Thymus (tissue), 14 donors: ENCODE measurements at places on chromosomes 13 and 19.

- no peak for DNase-seq
Measured at GRCh38 chr13:66612983-66613382, 617.2 kb downstream of the PCDH9 start.

- peak; percentile 62 for DNase-seq
Measured at GRCh38 chr13:24270639-24271141, 38.7 kb upstream of the C1QTNF9 start.

DNA sequence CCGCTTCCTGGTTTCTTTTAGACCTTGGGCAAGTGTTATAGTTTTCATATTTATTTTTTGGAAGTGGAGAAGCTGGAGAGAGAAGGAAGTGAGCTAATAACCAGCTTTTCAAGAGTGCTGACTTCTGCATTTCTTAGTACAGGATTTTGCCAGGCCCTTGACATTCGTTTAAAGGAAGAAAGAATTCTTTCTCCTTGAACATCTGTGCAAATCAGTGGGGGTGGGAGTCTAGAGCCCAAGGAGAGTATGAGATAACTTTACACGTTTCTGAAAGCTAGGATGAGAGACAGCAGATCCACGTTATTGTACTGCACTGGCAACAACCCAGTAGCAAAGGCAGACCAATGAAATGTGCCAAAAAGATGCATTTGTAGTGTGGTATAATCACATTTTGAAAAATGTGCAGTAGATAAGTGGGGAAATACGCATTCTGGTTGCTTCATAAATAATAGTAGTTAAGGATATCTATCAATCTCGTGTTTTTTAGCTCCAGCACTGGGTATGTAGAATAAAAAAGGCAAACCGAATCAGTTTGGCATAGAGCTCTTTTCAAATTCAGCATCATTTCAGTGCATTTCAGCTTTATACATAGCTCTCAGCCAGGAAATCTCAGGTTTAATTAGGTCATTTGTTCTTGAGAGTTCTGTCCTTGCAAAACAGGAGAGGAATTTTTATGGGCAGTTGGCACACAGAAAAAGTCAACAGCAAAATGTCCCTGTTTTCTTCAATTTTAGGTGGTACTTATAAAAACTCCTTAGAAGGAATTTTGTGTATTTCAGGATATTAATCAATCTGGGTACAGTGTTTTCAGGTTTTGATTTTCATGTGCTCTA lies 4.3 kb downstream of the RNF113B start:
- no peak for DNase-seq

DNA sequence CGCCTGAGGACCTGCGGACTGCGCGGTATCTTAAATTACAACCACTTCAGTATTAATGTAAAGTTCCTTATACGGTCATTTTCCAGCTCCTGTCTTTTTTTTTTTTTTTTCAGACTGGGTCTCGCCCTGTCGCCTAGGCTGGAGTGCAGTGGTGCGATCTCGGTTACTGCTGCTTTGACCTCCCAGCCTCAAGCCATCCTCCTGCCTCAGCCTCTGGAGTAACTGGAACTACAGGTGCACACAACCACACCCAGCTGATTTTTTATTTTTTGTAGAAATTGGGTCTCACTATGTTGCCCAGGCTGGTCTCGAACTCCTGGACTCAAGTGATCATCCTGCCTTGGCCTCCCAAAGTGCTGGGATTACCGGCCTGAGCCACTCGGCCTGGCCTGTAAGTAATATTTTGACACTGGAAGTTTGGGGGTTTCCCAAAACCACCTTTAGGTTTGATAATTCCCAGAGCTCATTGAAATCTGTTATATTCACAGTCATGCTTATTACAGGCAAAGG lies 406 bp upstream of the EID2B start:
- no peak for DNase-seq

- no peak for DNase-seq
Measured at GRCh38 chr13:38147050-38147449, 202.6 kb upstream of the UFM1 start.

DNA sequence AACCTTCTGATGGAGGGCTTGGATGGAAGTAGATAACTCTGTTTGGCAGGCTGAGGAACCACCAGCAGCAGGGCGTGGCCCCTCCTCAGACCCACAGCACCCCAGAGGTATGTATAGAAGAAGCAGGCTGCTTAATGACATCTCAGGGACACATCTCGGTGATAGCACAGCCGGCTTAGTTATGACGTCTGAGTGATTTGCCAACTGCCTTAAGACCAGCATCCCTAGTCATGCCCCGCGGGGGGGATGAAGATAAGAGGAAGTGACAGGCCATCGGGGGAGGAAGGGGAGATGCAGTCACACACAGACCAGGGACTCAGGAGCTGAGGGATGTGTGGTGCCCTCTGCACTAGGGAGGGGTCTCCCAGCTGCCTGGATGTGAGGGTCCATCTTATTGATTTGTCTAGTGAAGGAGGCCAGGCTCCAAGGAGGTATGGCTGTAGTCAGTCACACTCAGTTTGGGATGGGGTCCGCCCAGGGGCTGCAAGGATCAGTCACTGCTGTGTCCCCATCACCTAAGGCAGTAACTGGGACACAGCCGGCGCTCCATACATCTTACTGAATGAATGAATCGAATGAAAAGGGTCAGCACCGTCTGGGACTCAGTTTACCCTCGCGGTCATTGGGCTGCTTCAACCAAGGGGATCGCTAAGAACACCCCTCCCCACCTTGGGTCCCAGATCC lies 19.2 kb upstream of the ERCC1 start:
- no peak for DNase-seq

- DNase-seq, result no peak
Measured at GRCh38 chr13:69274231-69274630, 833.4 kb upstream of the ATXN8OS start.

- DNase-seq, result no peak
Measured at GRCh38 chr13:25288966-25289365, 1.7 kb upstream of the MTMR6 start.

GRCh38 chr13:82275644-82276043 lies 1606.6 kb downstream of the SLITRK1 start:
- DNase-seq, result no peak

DNA sequence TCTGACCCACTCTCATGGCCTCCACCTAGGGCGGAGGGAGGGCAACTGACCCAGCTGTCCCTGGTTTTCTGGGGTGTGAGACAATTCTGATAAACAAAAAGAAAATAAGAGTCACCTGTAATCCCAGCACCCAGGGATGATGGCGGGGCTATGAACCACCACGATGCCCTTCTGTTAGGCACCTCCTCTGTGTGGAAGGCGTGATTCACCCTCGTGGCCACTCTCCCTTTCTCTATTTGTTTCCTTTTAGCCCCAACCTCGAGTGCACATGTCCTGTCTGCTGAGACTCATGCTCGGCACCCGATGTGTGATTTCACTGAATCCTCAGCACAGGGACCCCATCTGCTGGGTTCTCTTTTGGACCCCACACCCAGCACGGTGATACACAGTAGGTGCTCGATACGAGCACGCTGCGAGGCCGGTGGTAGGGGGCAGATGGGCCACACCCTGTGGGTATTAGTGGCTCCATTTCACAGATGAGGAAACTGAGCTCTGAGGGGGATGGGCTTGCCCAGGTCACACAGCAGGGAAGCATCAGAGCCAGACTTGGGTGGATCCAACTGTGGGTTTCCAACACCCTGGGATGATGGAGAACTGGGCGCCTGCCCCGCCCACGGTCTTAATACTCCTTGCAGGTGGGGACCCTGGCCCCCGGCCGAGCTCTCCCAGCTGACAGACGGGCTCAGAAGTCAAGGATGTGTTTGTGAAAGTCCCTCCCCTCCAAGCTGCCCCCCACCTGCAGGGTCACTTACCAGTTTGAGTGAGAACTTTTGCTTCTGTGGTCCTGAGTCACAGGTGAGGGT lies 24.9 kb downstream of the VRK3 start:
- no peak for DNase-seq

- DNase-seq, result no peak
Measured at GRCh38 chr19:709965-710571, 1.3 kb downstream of the PALM start.

GRCh38 chr13:85700906-85701305 lies 98.3 kb downstream of the SLITRK6 start:
- DNase-seq, result no peak

GRCh38 chr19:16608290-16608739 lies 19.7 kb downstream of the MED26 start:
- no peak for DNase-seq

DNA sequence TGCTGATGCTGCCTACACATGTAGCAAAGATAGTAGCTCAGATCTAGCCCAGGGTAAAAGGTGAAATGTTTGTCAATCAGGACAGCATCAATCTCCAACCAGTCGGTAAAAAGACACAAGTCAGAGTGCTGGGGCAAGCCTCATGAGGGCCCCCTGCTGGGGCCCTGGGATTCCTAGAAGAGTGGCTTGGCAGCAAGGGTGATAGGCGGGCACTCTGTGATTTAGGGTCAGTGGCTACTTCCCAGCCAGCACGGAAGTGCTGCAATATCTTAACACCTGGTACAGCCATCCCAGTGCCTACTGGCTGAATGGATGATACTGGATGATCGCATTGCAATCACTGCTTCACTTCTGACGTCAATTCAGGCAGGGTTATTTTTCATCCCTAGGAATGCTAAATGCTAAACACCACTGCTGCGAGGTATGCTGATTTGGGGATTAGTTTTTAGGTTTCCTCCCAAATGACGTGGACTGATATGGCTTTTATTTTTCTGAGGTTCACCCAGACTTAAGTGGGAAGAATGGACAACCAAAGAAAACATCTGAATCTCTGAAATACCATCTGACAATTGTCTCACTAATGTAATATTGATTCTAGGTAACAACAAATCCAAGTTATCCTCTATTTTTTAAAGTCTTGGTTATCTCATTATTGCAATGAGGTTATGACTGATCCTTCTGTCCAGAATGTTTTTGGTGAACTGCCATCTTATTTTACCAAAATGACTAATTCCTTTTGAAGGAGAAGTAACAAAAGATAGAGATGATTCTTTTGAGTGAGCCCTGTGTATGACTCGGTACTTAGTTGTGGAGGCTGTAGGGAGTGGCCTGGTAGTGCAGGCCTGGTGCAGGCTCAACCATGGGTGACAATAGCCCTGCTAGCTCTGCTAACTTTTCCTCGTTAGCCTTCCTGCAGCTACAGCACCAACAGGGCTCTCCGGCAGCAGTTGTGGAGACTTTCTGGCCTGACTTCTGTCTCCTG lies 432.5 kb downstream of the FGF9 start:
- DNase-seq, result no peak

DNA sequence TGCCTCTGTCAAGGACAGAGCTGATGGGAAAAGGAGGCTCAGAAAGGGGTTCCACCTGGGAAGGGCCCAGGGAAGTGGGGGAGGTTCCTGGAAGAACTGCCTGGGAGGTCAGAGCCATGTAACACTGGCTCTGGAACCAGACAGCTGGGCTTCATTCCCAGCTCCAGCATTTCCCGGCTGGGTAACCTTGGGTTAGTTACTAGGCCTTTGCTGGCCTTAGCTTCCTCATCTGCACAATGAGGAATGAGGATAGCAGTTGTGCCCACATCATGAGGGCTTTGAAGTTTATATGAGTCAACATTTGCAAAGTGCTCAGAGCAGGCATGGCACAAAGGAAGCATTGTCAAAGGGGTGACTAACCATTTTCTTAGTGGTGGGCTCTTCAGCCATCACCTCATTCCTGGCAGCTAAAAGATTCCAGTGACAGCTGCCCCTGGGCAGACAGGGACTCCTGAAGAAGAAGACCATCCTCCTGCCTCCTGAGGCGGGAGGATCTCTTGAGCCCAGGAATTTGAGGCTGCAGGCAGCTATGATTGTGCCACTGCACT lies 1.7 kb upstream of the DNAJB1 start:
- no peak for DNase-seq

GRCh38 chr13:60137911-60138560 lies 25.7 kb downstream of the DIAPH3 start:
- DNase-seq, result no peak

DNA sequence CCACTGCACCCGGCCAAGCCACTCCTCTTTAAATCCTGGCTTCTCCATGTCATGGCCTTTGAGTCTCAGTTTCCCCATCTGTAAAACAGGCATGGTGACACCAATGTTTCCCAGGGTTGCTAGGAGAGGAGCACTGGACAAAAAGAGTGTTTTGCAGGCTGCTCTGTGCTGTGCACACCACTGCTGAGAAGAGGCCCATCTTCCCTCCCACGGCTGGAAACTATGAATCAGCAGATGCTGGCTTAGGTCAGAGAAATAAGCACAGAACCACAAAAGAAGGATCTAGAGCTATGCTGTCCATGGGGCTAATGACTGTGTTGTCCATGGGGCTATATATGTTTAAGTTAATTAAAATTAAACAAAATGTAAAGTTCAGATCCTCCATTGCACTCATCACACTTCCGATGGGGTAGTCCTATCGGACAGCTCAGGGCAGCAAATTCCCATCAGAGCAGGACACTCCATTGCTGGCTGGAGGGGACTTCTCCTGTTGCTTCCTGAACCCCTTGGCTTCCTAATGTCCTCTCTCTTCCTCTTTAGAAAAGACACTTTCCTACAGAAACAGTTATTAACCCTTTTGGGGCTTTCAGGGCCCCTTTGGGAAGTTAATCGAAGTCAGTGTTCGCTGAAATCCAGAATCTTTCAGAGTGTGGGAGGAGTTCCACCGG lies 37.1 kb downstream of the TSHZ3 start:
- no peak for DNase-seq

GRCh38 chr19:19742773-19743172 lies 9.9 kb upstream of the ZNF14 start:
- DNase-seq, result no peak

DNA sequence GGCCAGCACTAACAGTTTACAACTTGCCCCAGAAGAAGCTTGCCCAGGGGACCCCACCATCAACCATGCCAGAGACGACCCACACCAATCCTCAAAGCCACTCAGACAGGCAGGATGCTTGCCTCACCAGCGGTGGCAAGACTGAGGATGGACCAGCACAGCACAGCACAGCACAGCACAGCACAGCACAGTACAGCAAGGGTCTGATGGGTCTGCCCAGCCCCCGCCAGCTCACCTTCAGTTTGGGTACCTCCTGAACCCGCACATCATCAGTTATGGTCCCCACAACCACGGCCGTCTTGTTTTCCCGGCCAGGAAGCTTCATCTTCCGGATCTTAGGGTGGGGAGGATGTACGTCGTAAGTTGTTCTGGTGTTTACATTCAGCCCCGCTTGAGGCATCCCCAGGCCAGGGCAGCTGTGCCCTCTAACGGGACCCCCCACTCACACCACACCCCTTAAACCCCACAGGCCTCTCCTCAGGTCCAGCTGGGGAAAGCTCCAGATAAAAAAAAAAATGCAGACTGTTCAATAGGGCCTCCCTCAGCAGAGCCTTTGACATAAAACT lies 1.7 kb upstream of the FAM83E start:
- no peak for DNase-seq

- no peak for DNase-seq
Measured at GRCh38 chr13:77595166-77595810, 59.8 kb downstream of the SCEL start.
